CD4-positive, alpha-beta T cell treated with Interleukin-2 at 100 ng/mL for 4 hours (primary cell): ENCODE measurements at places on chromosomes 4 and X.

DNA sequence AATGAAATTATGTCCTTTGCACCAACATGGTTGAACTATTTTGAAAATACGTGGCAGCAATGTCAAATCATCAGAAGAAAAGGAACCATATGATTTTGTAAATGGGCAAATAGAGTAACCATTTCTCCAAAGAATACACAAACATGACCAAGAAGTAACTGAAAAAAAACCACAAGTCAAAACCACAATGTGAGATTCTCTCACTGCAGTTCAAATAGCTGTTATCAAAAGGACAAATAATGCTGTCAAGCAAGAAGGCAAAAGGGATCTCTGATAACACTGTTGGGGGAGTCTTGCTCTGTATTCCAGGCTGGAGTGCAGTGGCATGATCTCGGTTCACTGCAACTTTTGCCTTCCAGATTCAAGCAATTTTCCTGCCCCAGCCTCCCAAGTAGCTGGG, 280.8 kb upstream of the ZCCHC13 start:
- DNase-seq: no peak

DNA sequence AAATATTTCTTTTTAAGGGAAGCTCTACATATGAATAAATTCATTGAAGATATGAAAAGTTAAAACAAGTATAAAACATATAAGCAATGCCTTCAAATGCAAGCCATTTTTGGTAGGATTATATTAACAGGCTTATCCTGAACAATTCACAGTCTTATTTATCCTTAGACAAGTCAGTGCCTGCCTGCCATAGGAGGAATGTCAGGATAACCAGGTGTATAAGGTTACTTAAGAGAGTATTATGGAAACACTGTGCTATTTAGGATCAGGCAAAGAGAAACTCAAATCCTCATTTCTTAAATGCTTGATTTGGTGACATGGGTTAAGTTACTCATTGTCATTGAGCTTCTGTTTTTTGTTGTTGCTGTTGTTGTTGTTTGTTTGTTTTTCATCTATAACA, 2029.9 kb upstream of the AGA start:
- no peak for DNase-seq

GRCh38 chr4:154623436-154623835, 11.0 kb upstream of the FGG start:
- DNase-seq: no peak

DNA sequence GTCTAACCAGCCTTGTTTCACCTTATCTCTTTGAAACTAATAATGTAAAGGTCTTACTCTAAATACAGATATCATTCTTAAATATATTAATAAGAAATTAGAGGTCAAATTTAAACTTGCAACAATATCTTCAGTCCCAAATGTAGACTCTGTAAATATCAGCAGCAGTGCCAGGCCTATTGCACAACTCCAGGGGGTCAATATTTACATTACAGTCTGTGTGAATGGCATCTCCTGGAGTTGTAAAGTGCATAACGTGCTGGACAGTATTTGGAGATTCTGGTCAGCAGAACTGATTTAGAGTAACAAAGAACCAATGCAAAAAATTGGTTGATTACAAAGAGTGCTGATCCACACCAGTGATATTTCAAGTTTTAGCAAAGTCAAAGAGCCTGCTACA, 1225.9 kb downstream of the PCDH19 start:
- no peak for DNase-seq
